ACHN (cell line): ENCODE measurements at places on chromosomes 6 and 20.

- DNase-seq: peak; percentile 55
These were observed 43.6 kb downstream of the MDGA1 start for GRCh38 chr6:37653933-37654565.

DNA sequence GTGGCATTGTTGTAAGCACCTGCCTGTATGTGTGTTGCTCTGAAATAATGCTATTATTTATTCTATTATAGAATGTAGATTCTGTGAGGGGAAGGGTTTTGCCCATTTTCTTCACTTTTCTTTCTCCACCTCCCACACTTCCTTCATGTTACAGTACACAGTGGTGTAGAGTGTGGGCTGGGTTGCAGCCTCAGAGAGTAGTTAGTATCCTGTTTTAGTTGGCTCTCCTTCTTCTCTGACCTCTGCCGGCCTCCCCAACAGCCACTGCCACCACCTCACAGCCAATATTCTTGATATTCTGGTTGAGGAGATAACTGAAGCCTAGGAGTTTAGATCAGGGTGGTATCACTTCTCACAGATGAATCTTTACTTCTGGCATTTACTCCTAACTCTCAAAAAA is 143.4 kb downstream of the BCKDHB start:
- DNase-seq: no peak

DNA sequence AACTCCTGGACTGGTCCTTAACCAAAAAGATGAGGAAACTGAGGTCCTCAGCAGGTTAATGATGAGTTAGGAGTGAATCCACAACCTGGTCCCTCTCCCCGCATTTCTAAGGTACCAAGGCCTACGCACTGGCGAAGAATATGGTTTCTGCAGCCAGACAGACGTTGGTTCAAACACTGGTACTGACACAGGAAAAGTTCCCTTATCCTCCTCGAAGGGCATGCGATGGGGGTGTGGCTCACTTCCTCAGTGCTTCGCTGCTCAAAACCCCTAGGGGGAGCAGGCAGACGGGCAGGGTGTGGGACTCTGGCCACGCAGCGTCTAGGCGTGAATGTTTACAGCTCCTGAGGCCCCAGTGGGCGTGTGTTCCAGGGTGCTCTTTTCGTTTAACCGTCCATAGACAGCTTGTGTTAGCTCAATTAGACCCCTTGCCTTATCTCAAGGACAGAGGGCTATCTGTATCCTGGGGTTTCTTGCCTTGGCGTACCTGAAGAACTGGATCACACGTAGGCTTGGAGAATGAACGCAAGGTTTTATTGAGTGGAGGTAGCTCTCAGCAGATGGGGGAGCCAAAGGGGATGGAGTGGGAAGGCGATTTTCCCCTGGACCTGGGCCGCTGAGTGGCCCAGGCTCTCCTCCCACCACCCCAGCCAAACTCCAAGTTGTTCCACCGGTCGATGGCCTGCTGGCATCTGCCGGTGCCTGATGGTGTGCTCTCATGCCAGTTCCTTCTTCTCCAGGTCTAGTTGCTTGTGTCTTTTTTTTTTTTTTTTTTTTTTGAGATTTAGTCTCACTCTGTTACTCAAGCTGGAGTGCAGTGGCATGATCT is 31.8 kb upstream of the PTPN1 start:
- peak; percentile 40 for DNase-seq

- no peak for DNase-seq
These were observed 109.0 kb downstream of the ATG5 start for GRCh38 chr6:106216527-106216926.

DNA sequence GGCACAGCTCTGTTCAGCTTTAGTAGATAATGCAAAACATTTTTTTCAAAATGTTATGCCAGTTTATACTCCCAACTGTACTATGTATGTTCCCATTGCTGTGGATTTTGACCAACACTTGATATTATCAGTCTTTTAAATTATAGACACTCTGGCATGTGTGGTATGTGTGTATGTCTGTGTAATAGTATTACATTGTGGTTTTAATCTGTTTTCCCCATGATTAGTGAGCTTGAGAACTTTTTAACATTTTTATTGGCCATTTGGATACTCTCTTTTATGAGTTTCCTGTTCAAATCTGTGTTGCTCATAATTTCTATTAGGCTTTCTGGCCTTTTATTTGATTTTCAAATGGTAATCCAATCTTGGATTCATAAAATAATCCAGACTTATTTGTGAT is 69.2 kb upstream of the TXNDC5 start:
- DNase-seq: no peak

DNA sequence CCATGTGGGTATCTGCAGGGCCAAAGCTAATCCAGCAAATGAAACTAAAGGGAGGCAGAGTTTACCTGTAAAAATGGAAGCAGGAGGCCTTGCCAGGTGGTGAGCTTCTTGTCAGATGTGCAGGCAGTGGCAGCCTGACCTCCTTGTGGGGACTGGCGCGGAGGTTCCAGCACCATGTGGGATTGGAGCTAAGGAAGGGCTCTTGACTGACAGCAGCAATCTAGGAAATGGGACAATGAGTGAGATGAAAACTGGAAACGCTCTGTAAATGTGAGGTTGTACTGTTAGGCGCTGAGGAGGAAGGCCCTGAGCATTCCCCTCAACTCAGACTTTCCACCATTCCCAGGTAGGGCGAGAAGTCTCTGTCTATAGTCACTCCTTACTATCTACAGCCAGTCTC is 81.8 kb upstream of the ARMC2 start:
- DNase-seq: no peak

DNA sequence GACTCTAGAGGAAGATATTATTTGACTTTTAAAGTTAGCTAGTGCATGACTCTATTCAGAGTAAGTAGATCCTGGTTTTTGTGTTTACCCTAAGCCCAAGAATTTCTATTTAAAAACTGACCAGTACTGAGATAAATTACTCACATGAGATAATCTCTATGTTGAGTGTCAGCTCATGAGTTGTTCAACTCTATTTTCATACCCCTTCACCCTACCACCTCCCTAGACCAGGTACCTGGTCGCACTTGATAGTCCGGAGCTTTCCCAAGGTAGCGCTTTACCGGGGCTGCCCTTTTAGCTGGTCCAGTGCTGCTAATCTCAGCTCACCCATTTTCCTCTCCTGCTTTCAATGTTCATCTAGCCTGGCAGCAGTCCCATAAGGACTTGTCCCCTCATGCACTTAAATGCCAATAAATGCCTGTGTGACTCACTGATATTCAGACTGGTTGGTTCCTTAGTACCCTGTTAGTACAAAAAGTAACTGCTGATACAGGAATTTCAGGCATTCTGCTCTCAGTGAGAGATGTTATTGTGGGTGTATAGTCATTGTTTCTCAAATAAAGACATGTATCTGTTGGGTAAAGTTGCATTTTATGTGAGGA is 503.9 kb downstream of the ADGRB3 start:
- peak; percentile 94 for DNase-seq

DNA sequence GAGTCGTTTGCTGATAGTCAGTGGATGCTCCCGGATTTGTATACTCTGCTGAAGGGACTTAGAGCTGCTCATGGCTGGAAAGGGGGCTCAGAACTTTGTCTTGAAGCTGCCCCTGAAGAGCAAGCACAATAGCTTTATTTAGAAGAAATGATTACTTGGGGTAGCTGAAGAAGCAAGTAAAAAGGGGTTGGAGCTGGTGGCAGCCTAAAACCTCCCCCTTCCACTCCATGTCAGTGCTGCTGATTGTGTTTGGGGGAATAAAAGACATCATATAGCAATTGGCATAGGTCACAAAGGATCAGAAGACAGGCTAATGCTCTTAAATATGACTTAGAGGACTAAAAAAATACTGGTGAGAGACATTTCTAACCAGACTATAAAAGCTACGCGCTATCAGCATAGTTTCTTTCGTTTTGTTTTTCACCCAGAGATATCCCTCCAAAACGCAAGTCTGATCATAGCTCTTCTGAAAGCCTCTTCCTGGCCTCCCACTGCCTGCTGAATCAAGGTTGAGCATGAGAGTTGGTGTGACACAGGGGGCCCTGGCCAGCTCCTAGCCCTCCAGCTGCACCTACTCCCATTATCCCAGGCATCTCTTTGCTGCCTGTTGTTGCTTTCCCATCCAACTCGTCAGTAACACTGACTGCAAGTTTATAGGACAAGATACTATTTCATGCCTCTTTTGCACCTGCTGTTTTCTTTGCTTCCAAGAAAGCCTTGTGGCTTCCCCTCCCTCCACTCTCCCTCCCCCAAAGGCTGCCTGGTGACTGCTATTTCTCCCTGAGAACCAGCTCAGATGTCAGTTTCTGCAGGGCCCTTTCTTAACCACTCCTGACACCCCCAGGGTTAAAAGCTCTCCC is 33.9 kb upstream of the SGK1 start:
- DNase-seq: no peak

- no peak for DNase-seq
These were observed 13.5 kb upstream of the MLIP start for GRCh38 chr6:54097753-54098152.

- DNase-seq: no peak
These were observed 5.4 kb downstream of the NKX2-4 start for GRCh38 chr20:21391972-21392352.

- DNase-seq: no peak
These were observed 114.1 kb upstream of the SMLR1 start for GRCh38 chr6:130713144-130713543.

GRCh38 chr6:118240878-118241528 is 307.1 kb upstream of the PLN start:
- no peak for DNase-seq

DNA sequence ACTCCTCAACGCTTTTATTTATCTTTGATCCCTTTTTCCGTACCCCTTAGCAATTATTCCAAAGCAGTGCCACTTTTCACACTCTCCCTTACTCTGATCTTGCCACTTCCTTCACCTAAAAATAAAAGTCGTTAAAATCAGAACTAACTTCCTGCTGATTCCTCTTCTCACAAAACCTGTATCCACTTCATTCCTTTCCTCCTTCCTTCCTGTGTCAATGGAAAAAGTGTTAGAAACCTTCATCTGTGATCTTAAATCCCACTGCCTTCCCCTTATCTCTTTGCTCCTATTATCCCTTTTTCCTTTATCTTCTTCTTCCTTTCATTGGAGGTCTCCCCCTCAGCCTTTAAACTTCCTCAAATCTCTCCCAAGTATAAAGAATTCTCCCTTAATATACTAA is 49.2 kb downstream of the GOPC start:
- no peak for DNase-seq

DNA sequence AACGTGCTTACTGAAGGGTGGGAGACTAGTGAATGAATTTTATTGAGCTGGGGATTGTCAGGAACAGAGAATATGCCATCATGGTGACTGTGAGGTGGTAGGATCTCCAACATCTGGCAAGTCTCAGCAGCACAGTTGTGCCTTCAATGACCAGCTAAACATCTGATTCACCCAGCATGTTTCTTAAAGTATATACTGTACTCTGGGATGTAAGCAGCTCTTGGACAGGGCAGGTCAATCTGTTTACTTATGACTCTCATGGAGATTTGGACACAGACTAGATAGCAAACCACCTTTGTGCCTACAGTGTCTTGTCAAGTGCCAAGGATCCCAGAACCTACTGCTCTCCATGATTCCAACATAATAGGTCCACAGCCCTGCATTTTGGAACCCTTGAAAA is 801.0 kb upstream of the CITED2 start:
- DNase-seq: no peak

GRCh38 chr6:5617179-5617578 is 355.9 kb downstream of the FARS2 start:
- DNase-seq: no peak

DNA sequence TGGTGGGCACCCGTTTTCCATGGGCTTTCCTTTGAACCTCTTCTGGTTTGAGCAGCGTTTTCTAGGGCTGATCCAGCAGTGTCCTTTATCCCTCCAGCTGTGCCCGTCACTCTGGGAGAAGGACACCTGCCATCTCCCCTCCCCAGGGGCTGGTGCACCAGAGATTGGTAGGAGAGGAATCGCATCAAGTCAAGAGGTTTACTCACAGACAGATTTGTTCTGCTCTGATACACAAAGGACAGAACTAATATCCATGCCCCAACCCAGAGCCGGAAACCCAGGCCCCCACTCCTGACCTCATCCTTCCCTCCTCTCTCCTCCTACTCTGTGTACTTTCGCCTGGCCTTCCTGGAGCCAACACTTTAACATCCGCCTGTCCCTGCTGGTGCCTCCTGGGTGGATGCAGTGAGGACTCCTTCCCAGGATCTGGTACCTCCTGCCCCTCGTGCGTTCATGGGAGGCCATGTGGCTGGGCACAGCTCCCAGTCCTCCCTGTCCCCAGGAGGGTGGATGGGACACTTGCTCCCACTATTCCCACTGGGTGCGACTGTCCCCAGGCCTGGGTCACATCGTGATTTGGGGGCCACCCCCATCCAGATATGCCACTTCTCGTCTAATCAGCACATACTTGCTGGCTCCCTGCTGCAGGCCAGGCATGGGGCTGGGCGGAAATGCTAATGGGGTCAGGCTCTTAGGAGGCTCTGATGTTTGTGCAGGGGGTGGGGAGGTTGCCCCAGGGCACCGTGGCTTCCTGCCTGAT is 286.3 kb downstream of the CDH4 start:
- no peak for DNase-seq

- DNase-seq: no peak
These were observed 1224.2 kb upstream of the GJE1 start for GRCh38 chr6:140908505-140908904.

- peak; percentile 72 for DNase-seq
These were observed 57.3 kb downstream of the BCKDHB start for GRCh38 chr6:80163754-80164187.

- no peak for DNase-seq
These were observed 3.5 kb downstream of the CST7 start for GRCh38 chr20:24952376-24953208.
